ENCODE measurements at places on chromosomes 11 and 22.

GRCh38 chr11:12754582-12755234 is 80.5 kb downstream of the TEAD1 start:
- no peak for DNase-seq

GRCh38 chr11:65491163-65491465 is 7.7 kb upstream of the MALAT1 start:
- DNase-seq: no peak

GRCh38 chr22:35160268-35160667 is 94.3 kb downstream of the ISX start:
- DNase-seq: no peak

GRCh38 chr11:76695771-76696170 is 25.2 kb upstream of the LRRC32 start:
- DNase-seq: no peak

DNA sequence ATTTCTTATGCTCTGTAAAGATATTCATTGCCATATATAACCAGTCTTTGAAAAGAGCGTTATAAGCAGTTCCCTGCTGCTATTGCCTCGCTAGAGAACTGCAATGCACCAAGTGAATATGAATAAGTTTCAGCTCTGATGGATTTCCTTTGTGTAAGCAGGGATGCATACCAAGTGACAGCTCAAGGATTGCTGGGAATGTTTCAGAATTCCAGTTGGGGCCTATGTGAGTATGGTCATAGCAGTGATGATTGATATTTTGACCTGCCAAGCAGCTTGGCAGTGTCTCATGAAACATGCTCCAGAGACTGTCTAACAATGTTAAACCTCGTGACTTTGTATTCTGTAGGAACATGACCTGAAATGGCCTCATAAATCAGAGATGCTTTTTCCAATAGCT is 312.6 kb downstream of the C11orf87 start:
- no peak for DNase-seq

- DNase-seq: no peak
Observed at GRCh38 chr11:12677131-12677530, 2.9 kb downstream of the TEAD1 start.

DNA sequence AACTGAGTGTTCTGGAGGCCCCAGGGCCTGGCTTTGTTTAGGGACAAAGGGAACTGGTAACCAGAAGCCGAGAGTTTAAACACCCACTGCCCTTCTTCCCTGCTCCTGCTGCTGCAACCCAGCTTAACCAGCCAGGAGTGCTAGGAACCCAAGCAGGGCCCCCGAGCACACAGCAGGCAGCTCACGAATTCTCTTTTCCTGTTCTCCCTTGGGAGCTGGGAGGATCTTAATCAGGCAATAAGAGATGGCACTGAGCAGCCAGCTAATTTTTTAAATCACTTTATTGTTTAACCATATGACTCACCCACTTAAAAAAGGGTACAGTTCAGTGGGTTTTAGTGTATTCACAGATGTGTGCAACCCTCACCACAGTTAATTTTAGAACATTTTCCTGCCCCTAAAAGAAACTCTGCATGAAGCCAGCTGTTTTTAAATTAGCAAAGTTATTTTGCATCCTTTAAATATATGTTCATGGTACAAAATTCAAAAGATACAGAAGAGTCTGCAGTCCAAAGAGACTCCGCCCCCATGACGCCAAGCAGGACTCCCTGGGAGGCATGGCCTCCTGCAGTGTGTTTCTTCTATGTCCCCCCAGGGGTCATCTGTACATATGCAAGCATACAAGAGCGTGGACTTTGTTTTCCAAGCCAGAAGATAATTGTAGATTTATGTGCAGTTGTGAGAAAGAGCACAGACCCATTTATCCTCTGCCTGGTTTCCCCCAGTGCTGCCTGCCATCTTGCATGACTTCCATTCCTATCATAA is 18.9 kb upstream of the PPP6R3 start:
- peak; percentile 4 for DNase-seq

GRCh38 chr11:123480290-123480815 is 50.3 kb downstream of the GRAMD1B start:
- no peak for DNase-seq

DNA sequence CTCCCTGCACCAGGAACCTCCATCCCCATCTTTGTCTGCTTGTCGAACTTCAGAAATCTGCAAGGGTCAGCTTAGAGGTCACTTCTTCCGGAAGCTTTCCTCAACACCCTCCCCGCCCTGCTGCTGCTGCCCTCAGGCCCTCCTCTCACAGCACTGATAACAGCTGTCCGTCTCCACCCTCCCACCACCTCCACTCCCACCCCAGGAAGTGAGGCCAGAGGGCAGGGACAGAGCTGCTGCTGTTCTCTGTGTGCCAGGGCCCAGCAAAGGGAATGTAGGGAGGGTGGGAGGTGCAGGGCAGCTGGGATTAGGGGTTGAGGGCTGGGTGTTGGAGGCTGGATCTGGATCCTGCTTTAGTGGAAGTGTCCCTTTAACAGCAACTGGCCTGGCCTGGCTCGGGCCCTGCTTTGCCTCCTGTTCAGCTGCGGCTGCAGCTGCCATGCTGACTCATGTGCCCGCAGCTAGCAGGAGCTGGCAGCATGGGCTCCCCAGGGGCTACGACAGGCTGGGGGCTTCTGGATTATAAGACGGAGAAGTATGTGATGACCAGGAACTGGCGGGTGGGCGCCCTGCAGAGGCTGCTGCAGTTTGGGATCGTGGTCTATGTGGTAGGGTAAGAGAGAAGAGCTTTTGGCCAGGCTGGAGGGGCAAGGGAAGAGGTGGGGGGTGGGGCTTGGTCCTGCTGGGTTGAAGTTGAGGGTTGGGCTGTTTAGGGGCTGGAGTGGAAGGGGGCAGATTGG is at the start of gene P2RX6:
Gene P2RX6 (plus strand): TSS at position 440 of the 740 bp plus-strand sequence. CDS start 10 bp downstream, at position 450.
- peak; percentile 72 for DNase-seq

- DNase-seq: no peak
Observed at GRCh38 chr11:134630861-134631260, 218.8 kb upstream of the B3GAT1 start.

All from Right ventricle myocardium superior (tissue), 1 donor.